ENCODE measurements at places on chromosomes 12 and 14.
A peak's percentile ranks its signal among the peaks of the same experiment; 100 is the strongest.

DNA sequence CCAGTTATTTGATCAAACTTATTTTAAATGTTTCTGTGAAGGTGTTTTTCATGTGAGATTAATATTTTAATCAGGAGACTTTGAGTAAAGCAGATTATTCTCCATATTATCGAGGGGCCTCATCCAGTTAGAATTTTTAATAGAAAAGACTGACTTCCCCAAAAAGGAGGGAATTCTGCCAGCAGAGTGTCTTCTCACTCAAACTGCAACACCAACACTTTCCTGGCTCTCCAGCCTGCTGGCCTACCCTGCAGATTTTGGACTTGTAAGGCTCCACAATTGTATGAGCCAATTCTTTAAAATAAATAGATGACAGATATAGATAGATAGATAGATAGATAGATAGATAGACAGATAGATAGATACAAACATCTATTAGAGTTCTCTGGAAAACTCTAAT, 155.7 kb downstream of the SEC23A start:
- DNase-seq: no peak

DNA sequence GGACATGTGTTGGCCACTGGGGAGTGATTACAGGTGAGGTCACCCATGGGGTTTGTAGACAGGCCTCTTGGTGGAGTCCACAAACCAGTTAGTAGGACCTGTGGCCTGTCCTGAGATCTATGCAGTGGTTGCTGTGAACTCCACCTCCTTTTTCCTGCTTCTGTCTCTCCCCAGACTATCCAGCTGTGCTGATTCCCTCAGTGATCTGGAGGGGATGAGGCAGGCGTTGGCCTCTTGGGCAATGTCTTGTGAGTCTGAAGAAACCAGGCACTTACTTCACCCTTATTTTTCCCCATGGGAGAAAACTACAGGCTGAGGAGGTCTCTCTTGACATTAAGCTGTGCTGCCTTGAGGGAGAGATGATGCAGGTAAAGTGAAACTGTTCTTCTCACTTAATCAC, 257.2 kb upstream of the PRICKLE1 start:
- no peak for DNase-seq

DNA sequence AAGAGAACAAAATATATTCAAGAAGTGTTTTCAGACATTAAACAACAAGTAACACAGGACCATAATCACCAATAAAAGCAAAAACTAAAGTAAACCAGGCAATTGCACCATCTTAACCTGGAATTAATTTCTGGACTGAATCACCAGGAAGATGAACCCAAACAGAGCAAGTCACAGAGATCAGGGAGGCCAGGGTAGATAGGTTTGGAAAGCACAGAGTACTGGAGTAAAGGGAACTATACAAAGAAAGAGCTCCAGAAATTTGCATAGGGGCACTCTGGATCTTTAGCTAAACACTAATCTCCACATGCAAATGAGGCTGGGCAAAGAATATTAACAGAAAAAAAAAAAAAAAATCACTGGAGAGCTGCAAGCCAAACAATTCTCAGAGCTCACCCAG, 84.7 kb downstream of the NUAK1 start:
- no peak for DNase-seq

- DNase-seq: no peak
These were observed 202.1 kb downstream of the NOVA1 start for GRCh38 chr14:26395726-26396125.

DNA sequence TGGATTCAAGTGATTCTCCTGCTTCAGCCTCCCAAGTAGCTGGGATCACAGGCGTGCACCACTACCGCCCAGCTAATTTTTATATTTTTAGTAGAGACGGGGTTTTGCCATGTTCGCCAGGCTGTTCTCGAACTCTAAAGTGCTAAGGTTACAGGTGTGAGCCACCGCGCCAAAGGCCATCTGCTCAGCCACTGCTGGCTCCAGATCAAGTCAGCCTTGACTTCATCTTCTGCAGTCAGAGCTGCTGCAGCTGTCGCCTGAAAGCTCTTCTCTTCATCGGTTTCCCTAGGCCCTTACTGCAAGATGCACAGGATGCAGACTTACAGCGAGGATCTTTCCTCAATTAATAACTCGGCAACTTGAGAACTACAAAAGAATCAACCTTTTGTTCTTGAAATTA, 66.8 kb downstream of the CLIP1 start:
- no peak for DNase-seq

GRCh38 chr14:65613131-65613650, 200.7 kb downstream of the FUT8 start:
- no peak for DNase-seq

DNA sequence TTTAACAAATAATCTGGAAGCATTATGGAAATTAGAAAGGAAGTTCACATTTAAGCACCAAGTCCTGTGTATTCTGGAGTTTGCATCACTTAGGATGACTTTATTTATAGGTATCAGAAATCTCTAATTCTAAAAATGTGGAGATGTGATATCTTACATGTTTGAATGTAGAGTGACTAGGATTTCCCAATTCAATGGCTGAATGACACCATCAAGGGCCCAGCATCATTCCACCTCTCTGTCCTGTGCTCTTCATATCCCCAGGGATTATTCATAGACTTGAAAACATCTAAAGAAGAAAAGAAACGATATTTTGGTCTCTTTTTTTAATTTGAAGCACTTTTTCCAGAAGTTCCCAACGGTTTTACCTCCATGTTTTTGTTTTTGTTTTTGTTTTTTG, 15.2 kb upstream of the METAP2 start:
- DNase-seq: no peak

GRCh38 chr12:74581439-74581838, 43.8 kb downstream of the ATXN7L3B start:
- DNase-seq: no peak

DNA sequence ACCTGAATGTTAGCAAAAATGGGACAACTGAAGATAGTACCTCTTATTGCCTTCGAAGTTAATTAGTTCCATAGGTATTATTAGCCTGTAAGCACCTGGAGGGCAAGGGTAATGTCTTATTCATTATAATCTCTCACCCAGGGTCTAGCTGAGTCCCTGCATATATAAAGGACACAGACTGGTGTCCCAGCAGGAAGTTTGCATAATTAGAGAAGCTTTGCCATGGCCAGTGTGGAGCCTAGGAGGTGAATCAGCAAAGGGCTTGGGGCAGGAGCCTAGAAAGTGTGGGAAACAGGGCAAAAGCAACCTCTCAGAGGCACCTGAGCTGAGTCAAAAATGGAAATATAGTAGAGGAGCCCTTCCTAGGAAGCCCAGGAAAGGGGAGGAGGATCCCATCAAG, 120.4 kb downstream of the NEDD1 start:
- no peak for DNase-seq

DNA sequence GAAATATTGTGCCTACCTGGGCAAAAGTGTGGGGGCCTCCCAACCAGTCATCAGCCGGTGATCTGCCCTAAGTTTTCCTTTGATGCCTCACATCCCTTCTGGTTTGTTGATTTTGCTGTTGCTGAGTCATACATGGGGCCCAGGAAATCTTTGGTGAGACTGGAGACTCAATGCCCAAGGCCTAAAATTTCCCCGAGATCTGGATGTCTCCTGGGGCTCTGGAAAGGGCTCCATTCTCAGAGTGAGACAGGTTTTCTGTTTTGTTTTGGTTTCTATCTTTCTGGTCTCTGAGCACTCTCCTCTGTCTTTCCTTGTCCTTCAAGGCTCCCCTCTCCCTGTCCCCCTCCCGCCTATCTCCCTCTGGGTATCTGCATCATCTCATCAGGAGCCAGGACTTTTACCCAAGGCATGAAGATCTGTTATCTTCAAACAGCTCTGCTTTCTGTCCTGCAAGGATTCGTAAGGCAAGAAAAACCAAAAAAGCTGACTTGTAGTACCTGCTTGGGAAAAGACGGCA, 152.8 kb upstream of the MAX start:
- no peak for DNase-seq

DNA sequence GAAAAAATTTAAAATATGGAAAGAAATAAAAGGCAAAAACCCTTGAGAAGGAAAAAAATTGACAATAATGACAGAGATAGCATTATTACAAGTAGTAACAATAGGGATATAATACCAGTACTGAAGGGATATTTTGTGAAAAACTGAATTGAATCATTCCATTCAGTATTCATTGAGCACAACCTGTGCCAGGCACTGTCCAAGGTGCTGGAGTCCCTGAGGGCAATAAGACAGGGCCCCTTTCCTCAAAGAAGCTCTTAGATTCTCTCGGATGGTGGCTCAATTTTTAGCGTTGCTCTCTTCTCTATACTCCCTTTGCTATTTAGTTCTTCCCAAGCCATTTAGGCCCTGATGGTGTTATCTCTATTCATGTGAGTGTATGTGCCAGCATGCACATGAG, 34.3 kb upstream of the GAS2L3 start:
- DNase-seq: no peak

- no peak for DNase-seq
These were observed 160.1 kb downstream of the KTN1 start for GRCh38 chr14:55739967-55740648.

DNA sequence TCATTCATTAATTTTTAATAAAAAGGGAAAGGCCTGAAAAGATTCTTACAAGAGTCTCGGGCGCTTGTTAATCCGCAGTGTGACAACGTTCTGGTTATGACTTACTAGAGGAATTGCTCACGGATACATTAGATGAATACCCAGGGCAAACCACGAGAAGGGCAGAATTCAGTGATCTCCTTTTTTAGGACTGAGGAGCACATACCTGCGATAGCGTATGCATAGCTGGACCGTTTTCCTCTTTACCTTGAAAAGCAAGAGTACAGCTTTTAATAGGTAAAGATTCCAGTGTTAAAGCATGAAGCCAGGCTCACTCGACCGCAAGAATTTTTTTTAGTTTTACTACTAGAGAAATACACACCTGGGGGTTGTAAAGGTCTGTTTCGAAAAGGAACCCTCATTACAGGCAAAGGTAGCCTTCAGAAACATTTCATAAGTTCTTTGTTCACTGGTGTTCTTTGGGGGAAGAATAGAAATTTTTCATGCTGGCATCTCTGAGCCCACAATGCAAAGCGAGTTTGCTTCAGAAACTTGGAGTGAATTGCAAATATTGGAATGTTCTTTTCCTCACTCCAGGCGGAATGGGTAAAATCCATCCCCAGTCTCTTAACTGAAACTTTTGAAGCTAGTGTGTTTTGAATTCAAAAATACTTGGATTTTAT, 953 bp downstream of the MAPK1IP1L start:
- DNase-seq: no peak

- DNase-seq: no peak
These were observed 592 bp upstream of the USP15 start for GRCh38 chr12:62259631-62259992.

DNA sequence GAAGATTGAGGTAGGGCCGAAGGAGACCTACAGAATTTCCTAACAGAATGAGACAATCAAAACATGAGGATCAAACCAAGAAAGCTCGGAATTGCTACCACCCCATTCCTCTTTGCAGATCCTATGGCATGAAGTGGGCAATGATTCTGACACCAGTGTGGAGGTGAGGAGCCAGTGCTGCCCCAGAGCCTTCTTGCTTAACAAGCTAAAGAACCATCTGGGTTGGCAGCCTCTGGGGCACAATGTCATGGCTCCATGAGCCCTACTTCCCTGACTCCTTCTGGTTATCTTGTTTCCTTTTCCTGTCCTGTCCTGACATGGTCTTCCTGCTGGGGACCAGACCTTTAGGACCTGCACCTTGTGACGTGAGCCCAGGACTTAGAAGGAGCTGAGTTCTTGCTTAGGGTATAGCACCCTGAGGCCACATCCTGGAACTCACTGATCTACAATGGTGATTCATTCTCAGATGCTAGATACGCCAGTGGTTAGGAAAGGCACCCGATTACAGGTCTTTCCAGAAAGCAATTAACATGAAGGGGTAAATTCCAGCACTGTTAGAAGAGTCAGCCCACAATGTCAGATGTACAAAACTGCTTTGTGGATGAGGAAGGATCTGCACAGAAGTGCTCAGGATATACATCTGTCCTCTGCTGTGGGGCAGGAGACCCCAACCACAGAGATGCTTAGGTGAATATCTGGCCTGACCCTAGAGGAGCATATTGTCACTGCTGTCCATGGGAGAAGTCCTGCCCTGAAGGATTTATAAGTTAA, 324.2 kb downstream of the ZFP36L1 start:
- DNase-seq: peak; percentile 65

DNA sequence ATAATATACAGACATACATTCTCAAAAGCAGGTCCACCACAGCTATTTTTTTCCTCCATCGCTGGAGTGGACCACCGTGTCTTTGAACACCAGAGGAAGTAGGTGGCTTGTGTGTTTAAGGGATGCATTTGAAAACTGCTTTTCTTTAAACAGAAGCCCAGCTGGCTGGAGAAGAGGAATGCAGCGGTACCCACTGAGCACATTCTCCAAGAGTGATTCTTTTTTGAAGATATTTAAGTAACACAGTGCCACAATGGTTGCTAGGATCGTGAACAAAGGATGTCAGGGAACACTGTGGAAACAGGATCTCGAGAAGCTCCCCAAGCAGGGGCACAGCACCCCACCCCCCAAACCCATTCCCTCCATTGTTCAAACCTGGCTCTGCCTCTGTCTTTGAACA, 286.6 kb upstream of the PWP1 start:
- no peak for DNase-seq

- no peak for DNase-seq
These were observed 706.7 kb downstream of the RERGL start for GRCh38 chr12:17383321-17383720.

GRCh38 chr12:72207079-72207478, 65.1 kb upstream of the TRHDE start:
- DNase-seq: no peak

GRCh38 chr12:97324471-97324870, 138.1 kb upstream of the RMST start:
- no peak for DNase-seq

All from GM04504 (cell line).